ENCODE measurements at places on chromosomes 5 and 9.

GRCh38 chr5:43149231-43149630 is 28.5 kb downstream of the ZNF131 start:
- DNase-seq: no peak

- DNase-seq: no peak
Observed at GRCh38 chr5:108788142-108788541, 40.4 kb downstream of the FER start.

DNA sequence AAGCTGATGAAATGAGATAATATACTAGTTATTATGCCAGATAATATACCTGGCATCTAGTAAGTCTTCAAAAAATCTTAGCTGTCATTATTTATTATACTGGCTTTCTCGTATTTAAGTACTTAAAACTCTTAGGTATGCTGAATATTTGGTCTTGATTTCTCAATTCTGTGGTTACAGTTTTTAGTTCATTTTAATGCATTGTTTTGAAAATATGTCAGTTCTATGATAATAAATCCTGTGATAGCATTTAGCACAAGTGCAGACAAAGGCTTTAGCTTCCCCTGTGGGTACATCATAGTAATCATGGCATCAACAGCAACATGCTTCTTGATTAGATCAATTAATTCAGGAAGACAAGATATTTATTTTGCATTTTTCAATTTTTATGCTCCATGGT is 133.0 kb downstream of the SMC2 start:
- no peak for DNase-seq

DNA sequence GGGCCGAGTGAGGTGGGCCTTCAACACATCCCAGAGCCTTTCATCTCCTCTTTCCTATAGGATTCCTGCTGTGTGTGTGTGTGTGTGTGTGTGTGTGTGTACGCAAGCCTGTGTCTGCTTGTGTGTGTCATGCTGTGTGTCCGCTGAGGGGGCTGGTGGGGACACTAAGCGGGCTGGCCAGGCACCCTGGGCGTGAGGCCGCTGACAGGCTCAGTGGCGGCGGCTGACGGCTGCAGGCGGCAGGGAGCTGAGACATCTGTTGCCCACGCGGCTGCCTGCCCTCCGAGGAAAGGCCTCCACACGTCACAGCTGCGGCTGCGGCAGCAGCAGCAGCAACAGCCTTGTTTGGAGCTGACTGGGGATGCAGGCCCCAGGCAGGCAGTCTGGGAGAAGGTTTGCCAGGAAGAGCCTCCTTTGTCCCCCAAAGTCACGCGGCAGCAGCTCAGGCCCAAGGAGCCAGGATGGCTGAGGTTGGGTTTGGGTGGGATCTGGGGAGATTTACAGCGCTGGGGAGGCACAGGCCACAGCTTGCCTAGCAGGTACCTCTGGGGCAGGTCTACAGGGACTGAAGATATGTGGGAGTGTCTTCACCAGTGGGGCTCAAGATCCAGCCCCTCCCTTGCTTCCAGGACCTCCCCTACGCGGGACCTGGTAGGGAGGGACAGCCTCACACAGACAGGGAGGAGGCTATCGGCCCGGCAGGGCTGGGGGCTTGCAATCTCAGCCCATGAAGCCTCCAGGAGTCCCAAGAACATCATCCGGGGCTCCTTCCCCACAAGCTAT is 1.8 kb downstream of the PDLIM4 start:
- DNase-seq: no peak

GRCh38 chr9:113695440-113695851 is 180.7 kb upstream of the ZNF618 start:
- DNase-seq: no peak

GRCh38 chr9:10613419-10613818 is 617 bp upstream of the PTPRD start:
- DNase-seq: no peak

GRCh38 chr9:117616431-117616831 is 87.8 kb upstream of the TLR4 start:
- DNase-seq: no peak

GRCh38 chr5:89268460-89268859 is 385.5 kb upstream of the MEF2C start:
- DNase-seq: no peak

Data from activated CD4-positive, alpha-beta T cell treated with anti-CD3 and anti-CD28 coated beads, Interleukin-2, amount 50 U/mL, for 16 hours (primary cell).